Stimulated activated CD4-positive, alpha-beta T cell treated with anti-CD3 and anti-CD28 coated beads, Interleukin-1b, Interleukin-23, amount 100 ng/mL, for 1 hour (primary cell): ENCODE measurements at places on chromosomes 11 and 22.

GRCh38 chr22:27032091-27032761, 374.8 kb downstream of the MIAT start:
- no peak for DNase-seq

DNA sequence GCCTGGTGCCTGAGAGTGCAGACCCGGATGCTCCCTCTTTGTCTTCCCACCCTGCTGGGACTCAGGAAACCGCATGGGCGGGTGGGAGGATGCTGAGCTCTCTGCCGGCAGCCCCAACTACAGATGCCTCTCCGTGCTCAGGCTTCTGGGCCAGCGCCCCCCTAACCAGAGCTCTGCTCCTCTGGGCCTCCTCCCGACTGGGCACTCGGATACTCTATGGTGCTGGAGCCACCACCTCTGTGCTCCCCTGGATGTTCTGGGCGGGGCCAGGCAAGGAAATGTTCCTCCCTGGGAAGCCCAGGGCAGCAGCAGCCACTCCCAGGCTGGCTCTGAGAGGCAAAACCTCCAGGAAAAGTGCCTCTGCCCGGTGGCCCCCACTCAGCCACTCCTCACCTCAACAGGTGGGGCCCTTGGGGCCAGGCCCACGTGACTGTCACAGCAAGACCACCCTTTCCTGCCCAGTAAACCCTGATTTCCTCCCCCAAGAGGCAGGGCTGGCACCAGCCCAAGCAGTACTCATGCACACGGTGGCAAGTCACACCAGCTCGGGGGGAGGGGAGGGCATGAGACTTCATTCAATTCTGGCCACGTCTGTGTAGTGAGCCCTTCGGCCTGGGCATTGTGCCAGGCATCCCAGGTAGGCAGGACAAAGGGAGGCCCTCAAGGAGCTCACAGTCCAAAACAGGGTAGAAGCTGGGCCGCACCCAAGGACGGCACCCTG, 54.7 kb upstream of the TCF20 start:
- DNase-seq: no peak

DNA sequence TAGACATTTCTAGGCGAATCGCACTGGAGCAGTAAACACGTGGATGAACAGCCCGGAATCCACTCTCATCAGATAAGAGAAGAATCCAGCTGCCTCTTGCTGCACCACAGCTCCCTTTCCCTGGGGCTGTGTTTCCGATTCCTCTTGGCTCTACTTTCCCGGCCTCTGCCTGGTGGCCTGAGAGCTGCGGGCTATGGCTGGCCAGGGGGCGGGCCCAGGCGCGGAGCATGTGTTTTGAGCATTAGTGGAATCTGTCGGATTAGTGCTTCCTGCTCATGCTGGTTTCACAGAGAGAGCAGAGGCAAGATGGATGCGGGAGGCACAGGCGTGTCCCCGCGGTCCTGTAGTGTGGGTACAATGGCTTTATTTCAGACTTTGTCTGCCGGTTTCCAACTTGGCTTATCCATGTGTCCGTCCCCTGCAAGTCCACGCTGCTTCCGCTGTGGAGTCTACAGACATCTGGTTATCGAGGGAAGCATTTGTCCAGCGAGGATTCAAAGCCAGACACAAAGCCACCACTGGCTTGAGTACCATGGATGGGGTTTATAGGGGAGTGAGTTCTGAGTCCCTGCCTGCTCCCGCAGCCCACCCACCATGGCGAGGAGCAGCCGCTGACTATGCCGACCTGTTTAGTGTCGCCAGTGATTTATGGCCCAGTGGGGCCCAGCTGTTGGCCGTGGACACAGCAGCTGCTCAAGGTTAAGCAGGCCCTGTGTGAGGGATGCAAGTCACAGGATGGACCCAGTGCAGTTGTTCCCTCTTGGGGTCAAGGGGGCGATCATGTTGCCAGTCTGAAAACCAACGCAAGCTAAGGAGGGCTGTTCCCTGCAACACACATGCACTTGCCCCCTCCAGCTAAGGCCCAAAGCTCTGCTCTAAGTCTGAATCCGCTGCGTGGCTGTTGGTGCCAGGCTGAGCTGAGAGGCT, 43.3 kb upstream of the EP300 start:
- no peak for DNase-seq

GRCh38 chr11:11916981-11917399, 75.2 kb downstream of the USP47 start:
- DNase-seq: no peak

DNA sequence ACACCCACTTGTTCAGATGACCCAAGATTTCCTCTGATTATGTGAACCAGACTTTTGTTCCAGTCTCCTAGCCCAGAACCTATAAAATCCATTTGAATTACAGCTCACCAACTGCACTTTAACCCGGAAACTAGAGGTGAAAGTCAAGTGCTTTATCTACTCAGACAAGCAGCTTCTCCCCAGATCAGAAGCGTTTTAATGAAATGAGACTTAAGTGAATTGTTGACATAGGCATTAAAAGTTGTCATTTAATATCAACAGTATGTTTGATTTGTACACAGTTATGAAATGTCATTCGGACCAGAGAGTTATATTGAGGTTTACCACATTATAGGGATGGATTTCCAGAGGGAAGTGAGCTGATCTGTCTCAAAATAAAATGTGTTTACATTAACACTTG, 52.0 kb downstream of the CADM1 start:
- no peak for DNase-seq

DNA sequence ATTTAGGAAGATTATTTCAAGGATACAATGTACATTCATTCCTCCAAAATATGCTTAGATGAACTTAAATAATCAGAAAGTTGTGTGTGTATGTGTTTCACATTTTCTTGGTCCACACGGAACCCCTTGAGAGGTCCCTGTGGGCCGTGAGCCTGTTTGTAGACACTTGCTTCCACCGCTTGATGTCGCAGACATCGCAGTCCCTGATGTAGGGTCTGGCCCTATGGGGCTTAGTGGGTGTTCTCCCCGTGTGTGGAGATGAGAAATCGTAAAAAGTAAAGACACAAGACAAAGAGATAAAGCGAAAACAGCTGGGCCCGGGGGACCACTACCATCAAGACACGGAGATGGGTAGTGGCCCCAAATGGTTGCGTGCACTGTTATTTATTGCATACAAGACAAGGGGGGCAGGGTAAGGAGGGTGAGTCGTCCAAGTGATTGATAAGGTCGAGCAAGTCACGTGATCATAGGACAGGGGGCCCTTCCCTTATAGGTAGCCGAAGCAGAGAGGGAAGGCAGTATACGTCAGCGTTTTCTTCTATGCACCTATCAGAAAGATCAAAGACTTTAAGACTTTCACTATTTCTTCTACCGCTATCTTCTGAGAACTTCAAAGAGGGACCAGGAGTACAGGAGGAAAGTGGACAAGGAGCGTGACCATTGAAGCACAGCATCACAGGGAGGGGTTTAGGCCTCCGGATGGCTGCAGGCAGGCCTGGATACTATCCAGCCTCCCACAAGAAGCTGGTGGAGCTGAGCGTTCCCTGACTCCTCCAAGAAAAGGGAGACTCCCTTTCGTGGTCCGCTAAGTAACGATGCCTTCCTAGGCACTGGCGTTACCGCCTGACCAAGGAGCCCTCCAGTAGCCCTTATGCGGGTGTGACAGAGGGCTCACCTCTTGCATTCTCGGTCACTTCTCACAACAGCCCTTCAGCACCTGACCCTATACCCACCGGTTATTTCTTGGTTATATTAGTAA, 1.2 kb upstream of the APOBEC3C start:
- DNase-seq: no peak

DNA sequence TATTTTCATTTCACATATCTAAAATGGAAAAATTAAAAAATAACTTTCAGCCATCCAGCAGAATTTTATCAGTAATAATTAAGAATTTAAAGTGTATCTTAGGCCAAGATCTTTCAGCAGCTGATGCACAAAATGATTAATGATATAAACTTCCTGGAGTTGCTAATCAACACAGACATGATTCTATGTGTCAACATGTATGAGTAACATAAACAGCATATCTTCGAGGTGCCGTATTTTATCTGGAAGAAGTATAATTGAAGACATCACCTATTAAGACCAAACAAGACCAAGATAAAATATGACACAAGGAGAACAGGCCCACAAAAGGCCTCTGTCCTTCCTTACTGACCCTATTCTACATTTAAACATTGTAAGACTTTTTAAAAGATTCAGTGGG, 45.2 kb downstream of the SLC5A12 start:
- no peak for DNase-seq

GRCh38 chr11:81658722-81659121, 1074.9 kb downstream of the FAM181B start:
- no peak for DNase-seq

DNA sequence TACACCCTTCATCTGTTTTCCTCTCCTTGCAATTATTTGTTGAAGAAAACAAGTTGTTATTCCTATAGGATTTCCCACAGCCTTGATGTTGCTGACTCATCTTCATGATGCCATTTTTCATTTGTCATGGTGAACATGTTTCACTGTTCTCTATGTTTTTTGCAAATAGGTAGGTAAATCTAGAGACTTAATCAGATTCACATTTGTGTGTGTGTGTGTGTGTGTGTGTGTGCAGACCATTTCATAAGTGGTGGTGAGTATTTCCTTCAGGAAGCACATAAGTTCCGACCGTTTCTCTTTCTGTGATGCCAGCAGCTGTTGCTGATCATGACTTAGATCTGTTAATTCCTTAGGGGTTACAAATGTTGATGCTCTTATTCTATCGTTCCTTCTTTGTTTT, 80.3 kb upstream of the IZUMO1R start:
- no peak for DNase-seq

DNA sequence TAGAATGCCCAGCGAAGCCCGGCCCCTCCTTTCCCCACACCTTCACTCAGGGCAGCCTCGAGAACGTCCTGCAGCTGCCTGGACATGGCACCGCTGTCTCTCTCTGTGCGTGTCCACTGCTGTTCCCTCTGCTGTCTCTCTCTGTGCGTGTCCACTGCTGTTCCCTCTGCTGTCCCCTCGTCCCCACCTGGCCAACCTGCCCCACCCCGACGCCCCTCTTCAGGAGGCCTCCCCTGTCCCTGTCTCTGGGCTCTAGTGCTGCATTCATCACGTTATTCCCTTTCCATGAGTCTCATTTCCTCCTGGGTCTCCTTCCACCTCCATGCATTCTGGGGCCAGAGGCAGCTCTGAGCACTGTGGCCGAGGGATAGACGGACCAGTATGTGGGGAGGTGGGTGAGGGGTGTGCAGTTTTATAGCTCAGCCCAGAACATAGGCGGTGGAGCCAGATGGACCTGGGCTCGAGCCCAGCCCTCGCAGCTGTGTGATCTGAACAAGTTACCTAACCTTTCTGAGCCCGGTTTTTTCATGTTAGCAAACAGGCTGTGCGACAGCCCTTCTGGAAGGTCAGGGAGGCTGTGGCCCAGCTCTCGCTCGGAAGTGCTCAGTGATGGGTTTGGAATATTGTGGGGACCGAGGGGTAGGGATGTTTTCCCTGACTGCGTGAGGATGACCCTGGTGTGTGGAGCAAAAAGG, 41.9 kb upstream of the SMIM38 start:
- DNase-seq: no peak

DNA sequence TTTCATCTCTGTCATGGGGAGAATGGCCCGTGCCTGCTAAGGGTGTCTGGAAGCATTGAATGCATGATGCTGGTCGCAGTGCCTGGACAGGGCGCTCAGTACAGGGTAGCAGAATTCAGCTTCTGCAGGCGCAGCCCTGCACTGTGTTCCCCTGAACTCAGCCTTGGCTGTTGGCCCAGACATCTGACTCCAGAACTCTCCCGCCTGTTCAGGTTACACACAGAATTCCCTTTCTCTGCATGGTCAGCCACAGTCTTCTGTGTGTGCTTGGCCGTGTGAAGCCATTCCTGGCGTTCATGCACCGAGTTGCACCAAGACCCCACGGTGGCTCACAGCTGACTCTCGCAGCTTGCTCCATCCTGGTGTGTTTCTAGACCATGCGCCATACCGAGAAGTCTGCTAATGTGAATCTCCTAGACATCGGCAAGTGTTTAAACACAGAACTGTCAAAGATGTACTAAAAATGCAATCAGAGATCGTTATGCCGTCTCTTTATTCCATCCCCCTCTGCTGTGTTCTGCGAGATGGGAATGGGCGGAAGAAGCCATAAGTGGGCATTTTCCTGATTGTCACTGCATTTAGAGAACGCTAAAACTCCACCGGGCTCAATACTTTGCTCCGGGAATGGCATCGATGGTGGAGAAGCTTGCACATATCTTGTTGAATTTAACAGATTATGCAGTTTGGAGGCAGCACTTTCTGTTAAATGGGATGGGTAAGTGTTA, 55.6 kb downstream of the MPPED1 start:
- no peak for DNase-seq

- DNase-seq: no peak
These were observed 26.9 kb upstream of the CBX7 start for GRCh38 chr22:39179401-39179827.

- no peak for DNase-seq
These were observed 53.3 kb downstream of the NTM start for GRCh38 chr11:131423688-131424087.

- DNase-seq: peak; percentile 13
These were observed 16.3 kb downstream of the SDHAF2 start for GRCh38 chr11:61446211-61446651.
